ENCODE measurements at places on chromosomes 1 and 21. TPM values are rescaled to one million over a fixed set of nuclear protein-coding genes. Genes with fewer than 3 reads are reported as not detected.

Gene CR1
- not detected for total RNA-seq

Gene PDZK1IP1
- total RNA-seq: not detected

Gene TMEM82
- not detected for total RNA-seq

Gene GOLT1A
- not detected for total RNA-seq

Gene FCER1G
- total RNA-seq: 0.60 TPM

Gene CD164L2
- not detected for total RNA-seq

Gene HSPA6
- 0.21 TPM for total RNA-seq

Gene NOTCH2NLA
- total RNA-seq: 33.7 TPM

Gene TESK2
- 0.97 TPM for total RNA-seq

Gene SLC44A5
- total RNA-seq: not detected
